ENCODE measurements at places on chromosomes 16 and 17.

- DNase-seq: no peak
These were observed 47.2 kb upstream of the ELAC2 start for GRCh38 chr17:13065032-13065431.

DNA sequence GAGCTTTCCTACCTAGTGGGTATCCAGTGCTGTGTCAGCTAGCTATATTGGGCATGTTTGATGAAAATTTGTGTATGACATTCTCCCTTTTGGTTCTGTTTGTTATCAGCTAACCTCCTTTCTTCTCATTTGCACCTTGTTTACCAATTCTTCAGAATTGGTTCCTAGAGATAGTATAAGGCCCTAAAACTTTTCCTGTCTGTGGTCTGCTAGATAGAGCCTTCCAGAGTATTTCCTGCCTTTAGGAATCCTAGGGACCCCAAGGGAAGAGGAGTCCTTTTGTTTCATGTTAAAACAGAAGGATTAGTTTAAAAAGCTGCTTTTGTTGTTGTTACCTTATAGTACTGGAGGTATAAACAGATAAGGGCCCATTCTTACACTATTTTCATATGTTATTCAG is 11.5 kb downstream of the MAP3K3 start:
- DNase-seq: no peak

DNA sequence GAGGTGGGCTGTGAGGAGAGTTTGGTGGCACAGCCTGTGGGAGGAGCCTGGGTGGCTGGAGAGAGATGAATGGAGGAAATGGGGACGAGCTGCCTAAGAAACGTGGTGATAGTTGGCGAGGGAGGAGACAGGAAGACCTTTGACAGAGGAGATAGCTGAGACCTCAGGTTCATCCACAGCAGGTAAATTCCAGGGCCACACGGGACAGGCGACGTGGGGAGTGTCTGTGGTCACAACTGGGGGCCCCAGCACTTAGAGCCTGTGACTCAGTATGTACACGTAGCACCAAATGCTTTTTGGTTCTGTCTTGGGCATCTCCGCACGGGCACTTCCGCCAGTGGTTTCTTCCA is 7.7 kb downstream of the MINK1 start:
- DNase-seq: no peak

GRCh38 chr17:16448490-16448889 is 33.1 kb downstream of the TRPV2 start:
- DNase-seq: no peak

DNA sequence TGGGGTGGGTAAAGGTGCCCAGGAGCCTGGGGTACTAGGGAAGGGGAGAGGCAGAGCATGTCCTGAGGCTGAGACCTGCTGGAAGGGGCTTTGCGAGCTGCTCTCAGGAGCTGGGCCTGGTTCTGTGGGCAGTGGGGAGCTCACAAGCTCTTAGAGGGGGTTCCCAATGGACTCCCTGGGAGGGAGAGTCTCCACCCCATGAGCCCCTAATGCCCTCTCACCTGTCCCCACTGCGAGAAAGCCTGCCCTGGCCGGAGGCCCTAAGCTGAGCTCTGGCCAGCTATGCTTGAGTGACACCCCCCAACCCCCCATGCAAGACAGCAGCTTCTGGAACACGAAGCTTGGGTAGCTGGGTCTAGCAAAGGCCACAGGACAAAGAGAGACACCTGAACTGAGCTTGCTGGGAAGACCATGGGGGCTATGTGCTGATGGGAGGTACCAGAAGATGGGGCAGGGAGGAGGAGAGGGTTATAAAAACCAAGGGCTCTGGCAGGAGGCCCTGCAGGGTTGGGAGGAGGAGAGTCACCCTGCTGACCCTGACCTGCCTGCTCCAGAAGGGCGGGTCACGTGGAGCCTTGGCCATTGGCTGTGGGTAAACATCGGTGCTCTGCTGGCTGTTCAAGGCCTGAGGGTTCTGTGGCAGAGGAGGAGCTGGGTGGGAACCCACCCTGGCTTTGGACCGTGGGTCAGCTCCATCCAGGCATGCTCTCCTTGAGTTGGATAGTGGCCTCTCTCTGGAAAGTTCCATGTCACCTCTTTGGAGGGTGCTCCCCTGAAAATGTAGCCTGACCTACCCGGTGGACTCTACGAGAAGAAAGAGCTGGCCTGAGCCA is 106.7 kb downstream of the RAB11FIP4 start:
- no peak for DNase-seq

GRCh38 chr17:33945646-33946546 is 309.2 kb upstream of the CCL2 start:
- DNase-seq: no peak

- no peak for DNase-seq
These were observed 336.8 kb upstream of the MON1B start for GRCh38 chr16:76854234-76854633.

GRCh38 chr16:64364894-64365293 is 757.0 kb downstream of the CDH11 start:
- no peak for DNase-seq

DNA sequence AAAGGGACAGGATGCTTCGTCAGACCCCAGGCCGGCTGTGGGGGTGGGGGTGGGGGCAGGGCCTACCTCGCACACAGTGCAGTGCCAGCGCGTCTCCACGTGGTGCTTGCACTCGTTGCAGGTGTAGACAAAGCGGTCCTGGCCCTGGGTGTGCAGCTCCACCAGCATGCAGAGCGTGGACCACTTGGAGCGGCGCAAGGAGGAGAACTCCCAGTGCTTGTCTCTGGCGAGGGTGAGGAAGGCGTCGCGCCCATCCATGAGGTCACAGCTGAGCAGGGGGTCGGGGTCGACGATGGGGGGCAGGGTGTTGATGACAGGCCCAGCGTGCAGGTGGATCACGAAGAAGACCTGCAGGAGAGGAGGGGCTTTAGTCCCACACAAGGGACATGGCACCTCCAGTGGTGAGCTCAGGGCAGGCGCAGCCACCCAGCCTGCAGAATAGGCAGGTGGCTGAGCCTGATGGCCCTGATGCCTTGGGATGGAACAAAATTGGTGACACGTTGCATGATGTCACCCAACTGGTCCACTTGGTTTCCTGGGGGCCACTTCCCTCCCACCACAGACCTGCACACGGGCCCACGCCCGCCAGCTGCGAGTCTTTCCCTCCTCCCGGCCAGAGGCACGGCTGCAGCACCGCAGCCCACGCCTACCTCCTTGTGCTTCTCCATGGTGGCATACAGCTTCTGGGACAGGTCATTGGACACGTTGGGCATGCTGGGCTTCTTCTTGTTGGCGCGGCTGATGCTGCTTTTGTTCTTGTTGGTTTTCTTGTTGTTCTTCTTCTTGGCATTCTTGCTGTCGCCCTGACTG is 14.0 kb upstream of the TRAP1 start:
- DNase-seq: no peak

- DNase-seq: no peak
These were observed 2.1 kb downstream of the SCARF1 start for GRCh38 chr17:1643293-1643998.

- no peak for DNase-seq
These were observed 17.0 kb upstream of the PIK3R6 start for GRCh38 chr17:8884336-8884990.

DNA sequence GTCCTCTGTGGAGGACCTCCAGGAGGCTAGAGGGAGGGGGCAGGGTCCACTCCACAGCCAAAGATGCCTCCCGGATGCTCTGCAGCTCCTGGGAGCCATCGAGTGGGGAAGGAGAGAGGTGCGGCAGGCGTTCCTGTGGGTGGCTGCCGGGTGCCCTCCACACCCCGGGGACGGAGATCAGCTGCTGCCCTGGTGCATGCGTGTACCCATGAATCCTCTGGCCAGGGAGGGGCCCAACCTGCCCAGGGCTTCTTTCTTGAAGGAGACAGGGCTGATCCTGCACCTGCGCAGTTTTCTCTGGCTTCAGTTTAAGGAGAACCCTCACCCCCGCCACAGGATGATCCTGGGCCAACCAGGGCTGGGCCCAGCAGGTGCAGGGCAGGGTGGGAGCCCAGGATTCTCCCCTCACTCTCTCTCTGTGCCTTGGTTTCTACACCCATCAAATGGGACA is 33.5 kb upstream of the DOC2B start:
- DNase-seq: no peak

DNA sequence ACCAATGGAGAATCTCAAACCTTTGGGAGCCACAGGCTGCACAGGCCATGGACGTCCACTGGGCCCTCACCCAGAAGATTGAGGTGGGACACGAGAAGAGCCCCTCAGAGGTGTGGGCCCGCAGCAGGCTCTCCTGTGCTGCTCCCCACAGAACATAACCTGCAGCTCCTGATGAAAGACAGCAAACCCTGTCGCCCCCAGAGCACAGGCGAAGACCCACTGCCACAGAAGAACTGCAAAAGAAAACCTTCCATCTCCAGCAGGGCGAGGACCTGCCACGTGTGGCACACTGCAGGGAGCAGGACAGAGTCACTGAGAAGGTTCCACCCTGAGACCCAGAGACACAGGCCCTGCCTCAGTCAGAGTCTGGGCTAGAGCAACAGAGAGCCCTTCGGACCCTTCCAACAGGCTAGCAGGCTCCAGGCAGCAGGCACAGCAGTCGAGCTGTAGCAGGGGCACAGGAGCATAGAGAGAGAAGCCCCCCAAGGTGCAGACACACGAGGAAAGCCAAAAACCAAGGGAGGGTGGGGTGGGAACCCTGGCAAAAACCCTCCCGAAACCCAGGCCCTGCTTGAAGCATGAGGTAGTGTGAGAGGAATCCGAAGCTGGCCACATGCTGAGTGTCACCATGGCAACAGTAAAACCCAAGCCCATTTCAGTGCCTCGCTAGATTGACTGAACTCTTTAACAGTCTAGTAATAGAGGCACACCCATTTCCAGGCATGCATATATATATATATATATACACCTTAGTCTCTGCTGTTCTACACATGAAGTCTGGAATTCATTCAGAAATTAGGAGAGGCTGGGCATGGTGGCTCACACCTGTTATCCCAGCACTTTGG is 60.0 kb upstream of the CHMP6 start:
- no peak for DNase-seq

- DNase-seq: no peak
These were observed 42.1 kb downstream of the USP31 start for GRCh38 chr16:23107117-23107516.

- no peak for DNase-seq
These were observed 109.9 kb downstream of the TANC2 start for GRCh38 chr17:63075969-63076368.

- no peak for DNase-seq
These were observed 2.3 kb upstream of the G6PC1 start for GRCh38 chr17:42898147-42898811.

GRCh38 chr17:51706093-51706492 is 445.7 kb downstream of the UTP18 start:
- DNase-seq: no peak

GRCh38 chr16:66228792-66229191 is 137.7 kb upstream of the CDH5 start:
- DNase-seq: no peak

DNA sequence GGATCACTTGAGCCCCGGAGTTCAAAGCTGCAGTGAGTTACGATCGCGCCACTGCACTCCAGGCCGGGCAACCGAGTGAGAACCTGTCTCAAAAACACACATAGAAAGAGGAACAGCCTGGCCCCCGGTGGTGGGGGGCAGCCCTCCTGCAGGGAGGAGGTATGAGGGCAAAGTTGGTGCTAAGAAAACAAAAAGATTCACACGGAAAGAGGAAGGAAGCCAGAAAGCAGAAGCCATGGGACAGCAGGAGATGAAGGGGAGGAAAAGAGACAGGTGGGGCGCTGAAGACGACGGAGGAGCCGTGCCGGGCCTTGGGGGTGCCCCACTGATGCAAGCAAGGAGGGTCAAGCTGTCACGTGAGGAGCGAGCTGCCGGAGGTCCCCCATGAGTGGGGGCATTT is 8.2 kb upstream of the C16orf74 start:
- DNase-seq: no peak

DNA sequence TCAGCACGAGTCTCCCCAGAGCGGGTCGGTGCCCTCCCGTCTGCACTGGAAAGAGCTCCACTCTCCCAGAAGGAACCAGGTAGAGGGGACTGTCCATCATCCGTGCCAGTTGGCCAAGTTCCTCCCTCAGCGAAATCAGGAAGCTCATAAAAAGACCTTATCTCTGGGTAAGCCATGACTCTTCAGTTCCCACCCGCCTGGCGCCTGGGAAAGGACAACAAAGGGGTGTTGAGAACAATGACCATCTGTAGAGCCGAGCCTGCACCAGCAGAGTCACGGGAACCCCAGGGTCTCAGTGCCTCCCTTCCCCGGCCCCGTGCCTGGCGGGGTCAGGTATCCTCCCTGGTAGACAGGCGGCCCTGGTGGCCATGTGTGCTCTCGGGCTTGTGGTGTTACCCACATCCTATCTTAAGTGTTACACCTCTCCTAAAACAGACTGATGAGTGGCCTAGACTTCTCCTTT is 190.7 kb downstream of the AXIN2 start:
- no peak for DNase-seq

DNA sequence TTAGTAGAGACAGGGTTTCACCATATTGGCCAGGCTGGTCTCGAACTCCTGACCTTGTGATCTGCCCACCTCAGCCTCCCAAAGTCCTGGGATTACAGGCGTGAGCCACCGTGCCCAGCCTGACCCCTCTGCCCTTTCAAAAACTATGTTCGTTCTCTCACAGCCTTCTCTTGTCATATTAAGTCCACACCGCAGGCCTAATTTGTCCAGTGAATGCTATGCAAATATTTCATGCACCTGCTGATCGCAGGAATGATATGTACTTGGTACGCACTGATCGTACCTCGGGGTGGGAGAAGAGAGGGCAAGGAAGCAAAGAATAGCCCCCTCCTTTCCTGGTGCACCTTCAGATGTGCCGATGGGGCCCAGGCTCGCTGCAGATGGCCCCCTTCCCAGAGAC is 3.0 kb upstream of the BIRC5 start:
- DNase-seq: no peak

DNA sequence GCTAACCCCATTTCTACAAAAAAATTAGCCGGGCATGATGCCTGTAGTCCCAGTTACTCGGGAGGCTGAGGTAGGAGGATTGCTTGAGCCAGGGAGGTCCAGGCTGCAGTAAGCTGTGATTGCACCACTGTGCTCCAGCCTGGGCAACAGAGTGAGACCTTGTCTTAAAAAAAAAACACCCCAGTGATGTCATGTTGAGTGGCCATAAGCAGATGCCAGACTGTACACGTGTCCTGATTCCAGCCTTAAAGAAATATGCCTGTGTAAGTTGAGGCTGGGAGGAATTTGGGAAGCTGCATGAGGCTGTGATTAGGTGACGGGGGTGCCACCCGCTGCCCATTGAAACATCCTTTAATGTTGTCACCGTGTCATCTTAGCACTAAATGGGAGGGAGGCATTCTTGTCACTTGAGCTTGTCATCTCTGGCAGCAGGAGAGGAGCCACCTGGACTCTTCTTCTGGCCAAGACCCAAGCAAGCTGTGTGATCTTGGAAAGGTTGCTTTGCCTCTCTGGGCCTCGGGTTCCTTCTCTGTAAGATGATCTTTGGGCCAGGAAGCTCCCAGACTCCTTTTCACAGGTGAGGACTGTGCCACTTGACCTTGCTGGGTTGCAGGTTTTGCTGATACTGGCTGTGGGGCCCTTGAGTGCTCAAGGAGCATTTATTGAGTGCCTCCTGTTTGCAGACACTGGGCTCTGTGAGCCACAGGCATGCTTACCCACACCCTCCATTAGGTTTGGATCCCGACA is 98.3 kb upstream of the CIBAR2 start:
- no peak for DNase-seq

DNA sequence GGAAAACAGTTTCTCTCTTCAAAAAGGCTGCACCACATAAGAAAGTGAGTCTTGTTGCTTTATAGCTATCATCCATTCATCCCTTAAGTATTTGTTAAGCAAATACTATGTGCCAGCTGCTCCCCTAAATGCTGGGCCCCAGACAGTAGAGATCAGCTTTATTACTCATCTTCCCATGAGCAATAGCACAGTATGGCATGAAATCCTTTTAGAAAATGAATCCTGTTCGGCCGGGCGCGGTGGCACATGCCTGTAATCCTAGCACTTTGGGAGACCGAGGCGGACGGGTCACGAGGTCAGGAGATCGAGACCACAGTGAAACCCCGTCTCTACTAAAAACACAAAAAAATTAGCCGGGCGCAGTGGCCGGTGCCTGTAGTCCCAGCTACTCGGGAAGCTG is 99.5 kb downstream of the MYO1D start:
- no peak for DNase-seq
